ENCODE measurements at places on chromosomes 7 and 10.

- DNase-seq: no peak
Observed at GRCh38 chr10:101691081-101691480, 3.9 kb downstream of the FBXW4 start.

- no peak for DNase-seq
Observed at GRCh38 chr10:21100190-21100589, 203.1 kb upstream of the NEBL start.

- DNase-seq: no peak
Observed at GRCh38 chr10:12508165-12508564, 158.8 kb downstream of the CAMK1D start.

DNA sequence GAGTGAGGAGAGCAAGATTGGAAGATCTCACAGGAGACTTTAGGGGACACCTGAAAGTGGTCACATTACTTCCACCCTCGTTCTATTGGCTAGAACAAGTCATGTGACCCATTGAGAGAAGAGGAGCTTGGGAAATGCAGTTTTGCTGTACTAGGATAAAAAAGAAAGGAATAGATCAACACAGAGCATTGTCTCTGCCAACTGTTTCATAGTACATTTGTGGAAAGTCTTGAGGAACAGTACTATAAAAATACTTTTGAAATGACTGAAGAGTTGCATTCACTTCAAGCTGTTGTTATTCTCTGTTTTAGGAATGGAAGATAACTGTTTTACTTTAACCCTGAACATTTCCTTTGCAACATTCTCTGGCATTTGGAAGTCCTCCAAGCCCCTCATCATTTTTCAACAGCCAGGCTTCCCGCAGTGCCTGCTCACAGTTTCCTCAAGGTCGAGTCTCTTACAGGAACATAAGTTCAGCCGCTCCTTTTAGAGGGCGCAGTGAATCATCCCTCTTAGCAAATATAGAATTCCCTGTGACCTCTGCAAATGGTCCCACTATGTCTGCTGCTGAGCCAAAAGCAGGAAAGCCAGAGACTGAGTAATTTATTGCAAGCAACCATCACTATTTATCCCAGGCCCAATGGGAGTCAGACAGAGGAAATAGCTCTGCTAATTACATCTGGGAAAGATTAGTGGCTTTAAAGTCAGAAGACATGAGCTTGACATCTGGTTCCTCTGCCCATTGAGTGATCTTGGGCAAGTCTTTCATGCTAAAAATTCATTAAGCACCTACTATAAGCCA, 40.7 kb downstream of the MRPL32 start:
- peak; percentile 37 for DNase-seq

- no peak for DNase-seq
Observed at GRCh38 chr10:119177708-119178371, 772 bp downstream of the PRDX3 start.

- DNase-seq: no peak
Observed at GRCh38 chr10:61130366-61130765, 186.4 kb upstream of the RHOBTB1 start.

DNA sequence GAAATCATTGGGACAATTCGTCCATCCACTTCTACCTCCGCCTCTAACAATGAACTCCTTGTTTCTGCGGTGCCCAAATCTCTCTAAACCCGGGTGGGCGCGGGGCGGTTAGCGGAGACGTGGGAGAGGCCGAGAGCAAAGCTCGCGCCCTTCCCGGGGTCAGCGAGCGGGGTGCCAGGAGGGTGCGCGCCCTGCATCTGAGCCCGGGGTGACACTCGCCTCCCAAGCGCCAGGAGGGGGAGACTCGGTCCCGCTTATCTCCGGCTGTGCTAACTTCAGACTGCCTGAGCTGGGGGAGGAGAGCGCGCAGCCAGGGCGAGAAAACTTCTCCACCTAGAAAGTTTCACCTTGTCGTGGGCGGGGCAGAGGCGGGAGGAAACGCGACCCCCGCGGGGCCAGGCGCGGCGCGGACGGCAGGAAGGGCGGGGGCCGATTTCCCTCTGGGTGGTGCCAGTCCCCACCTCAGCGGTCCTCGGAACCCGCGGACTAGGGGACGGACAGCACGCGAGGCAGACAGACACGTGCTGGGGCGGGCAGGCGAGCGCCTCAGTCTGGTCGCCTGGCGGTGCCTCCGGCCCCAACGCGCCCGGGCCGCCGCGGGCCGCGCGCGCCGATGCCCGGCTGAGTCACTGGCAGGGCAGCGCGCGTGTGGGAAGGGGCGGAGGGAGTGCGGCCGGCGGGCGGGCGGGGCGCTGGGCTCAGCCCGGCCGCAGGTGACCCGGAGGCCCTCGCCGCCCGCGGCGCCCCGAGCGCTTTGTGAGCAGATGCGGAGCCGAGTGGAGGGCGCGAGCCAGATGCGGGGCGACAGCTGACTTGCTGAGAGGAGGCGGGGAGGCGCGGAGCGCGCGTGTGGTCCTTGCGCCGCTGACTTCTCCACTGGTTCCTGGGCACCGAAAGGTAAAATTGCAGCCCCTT, at the start of gene MET:
Gene MET, plus strand, starts transcription at position 516 of the 915 bp plus-strand sequence. CDS start 26,889 bp downstream, outside the sequence.
- peak; percentile 77 for DNase-seq
